ENCODE measurements at places on chromosomes 6 and 20.

DNA sequence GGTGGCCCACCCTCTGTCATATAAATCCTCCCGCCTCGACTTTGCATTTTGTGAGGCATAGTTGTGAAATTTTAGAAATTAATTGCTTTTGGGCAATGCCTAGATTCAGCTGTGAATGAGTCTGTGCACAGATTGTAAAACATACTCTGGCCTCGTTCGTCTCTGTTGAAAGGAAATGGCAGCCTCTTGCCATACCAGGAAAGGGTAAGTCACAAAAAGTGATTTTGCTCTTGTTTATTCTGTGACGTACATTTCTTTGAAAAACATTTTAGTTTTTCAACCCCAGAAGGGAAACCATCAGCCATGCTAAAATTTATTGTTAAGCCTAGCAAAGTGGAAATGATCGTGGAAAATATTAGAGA, 15.3 kb upstream of the EXOC2 start:
- peak overlapping the region; percentile 57 for H3K27ac ChIP-seq
- DNase-seq, result no peak
- H3K4me3 ChIP-seq, result no peak overlapping the region
- peaks cover 24% of the 10 kb centered on the region for H3K4me1 ChIP-seq
- no peaks in the 10 kb centered on the region for H3K27me3 ChIP-seq
- H3K36me3 ChIP-seq, result no peaks in the 10 kb centered on the region

DNA sequence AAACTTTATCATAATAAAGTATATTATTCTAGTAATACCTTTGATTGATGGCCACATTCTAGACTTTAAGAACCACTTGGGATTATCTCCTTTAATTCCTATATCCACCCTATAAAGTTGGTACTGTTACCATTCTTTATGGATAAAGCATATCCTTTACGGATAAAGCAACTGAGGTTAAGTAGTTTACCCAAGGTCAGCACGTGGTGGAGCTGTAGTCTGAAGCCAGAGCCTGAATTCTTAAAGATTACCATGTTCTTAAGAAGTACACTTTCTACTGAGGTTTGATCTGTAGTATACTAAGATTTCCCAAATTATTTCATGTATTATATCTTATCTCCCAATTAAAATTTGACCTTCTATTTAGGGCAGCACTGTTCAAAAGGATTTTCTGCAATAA, 3.0 kb upstream of the NCOA7 start:
- peak; percentile 29 for DNase-seq
- no peak overlapping the region for H3K4me3 ChIP-seq
- H3K27ac ChIP-seq, result no peak overlapping the region
- no peaks in the 10 kb centered on the region for H3K27me3 ChIP-seq
- peaks cover 12% of the 10 kb centered on the region for H3K4me1 ChIP-seq

DNA sequence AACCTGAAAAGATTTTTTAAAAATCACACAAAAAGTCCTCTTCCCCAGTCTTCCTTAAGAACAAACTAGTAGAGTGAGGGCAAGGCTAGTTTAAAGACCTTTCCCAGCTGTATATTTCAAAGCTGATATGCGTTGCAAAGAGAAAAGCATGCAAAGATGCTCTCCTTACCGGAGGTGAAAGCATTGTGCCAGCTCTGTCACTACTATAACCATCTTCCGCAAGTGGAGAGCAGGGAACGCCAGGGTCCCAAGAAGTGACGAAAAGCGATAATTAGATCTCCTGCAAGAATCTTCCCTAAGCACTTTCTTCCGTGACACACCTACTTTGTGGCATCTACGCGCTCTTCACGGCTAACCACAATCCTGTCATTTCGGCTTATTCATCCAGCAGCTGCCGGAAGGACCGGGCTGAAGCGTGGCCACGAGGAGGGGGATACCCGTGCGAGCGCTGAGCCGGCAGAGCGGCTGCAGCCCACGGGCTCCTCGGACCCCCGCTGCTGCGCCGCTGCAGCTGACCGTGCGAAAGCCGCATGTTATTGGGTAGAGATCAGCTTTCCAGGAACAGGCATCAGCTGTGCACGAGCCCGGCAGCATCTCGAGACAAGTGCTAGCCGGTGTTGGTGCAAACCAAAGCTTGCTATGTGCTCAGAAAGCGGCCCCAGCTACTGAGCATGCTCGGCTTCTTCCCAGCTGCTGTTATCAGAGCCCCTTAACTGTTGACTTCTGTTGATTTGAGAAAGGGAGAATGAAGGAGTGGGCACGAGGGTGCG, 57.2 kb upstream of the ARHGAP18 start:
- H3K36me3 ChIP-seq, result no peaks in the 10 kb centered on the region
- peaks cover 2% of the 10 kb centered on the region for H3K4me1 ChIP-seq
- DNase-seq, result peak; percentile 82
- H3K27ac ChIP-seq, result peak overlapping the region; percentile 1
- H3K4me3 ChIP-seq, result peak overlapping the region; percentile 59
- no peaks in the 10 kb centered on the region for H3K27me3 ChIP-seq

- no peaks in the 10 kb centered on the region for H3K36me3 ChIP-seq
- no peak overlapping the region for H3K4me3 ChIP-seq
- no peak for DNase-seq
Observed at GRCh38 chr6:31332637-31333602, 24.1 kb downstream of the HLA-B start.

DNA sequence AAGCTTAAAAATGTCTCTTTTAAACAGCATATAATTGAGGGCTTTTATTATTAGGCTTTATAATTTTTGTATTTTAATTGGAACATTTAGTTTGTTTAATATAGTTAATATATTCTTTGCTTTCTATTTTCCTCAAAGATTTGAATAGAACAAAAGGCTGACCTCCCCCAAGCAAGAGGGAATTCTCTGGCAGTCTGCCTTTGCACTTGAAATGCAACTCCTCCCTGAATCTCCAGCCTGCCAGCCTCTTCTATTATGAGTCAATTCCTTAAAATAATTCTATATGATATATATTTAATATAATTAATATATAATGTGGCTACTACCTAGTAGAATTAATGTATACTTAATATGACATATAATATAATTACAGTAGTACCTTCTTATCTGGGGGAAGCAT, 69.2 kb downstream of the PTPRA start:
- H3K27ac ChIP-seq, result no peak overlapping the region
- no peaks in the 10 kb centered on the region for H3K27me3 ChIP-seq
- H3K4me3 ChIP-seq, result no peak overlapping the region
- no peaks in the 10 kb centered on the region for H3K4me1 ChIP-seq

DNA sequence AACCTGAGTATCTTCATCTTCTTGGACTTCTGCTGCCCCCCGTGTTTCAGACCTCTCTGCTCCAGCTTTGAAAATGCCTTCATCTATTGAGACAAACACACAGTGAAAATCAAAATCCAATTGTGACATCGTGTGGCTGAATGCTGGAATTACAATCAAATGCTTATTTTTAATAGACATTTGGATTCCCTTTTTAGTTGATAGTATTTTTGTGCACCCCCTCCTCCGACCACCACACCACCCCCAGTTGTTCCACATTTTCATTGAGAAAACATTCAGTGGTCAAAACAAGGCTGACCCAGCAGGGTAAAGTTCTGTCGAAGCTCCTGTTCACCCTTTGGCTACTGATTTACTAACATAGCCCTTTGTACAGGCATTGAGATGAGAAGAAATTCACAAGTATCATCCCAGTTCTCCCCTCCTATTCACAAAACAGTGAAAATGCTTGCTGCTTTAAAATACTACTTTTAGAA, 79.0 kb downstream of the NRSN1 start:
- H3K27me3 ChIP-seq, result no peaks in the 10 kb centered on the region
- no peak overlapping the region for H3K27ac ChIP-seq
- H3K36me3 ChIP-seq, result no peaks in the 10 kb centered on the region
- peak; percentile 55 for DNase-seq
- no peak overlapping the region for H3K4me3 ChIP-seq
